ENCODE measurements at places on chromosomes 16 and 17.

DNA sequence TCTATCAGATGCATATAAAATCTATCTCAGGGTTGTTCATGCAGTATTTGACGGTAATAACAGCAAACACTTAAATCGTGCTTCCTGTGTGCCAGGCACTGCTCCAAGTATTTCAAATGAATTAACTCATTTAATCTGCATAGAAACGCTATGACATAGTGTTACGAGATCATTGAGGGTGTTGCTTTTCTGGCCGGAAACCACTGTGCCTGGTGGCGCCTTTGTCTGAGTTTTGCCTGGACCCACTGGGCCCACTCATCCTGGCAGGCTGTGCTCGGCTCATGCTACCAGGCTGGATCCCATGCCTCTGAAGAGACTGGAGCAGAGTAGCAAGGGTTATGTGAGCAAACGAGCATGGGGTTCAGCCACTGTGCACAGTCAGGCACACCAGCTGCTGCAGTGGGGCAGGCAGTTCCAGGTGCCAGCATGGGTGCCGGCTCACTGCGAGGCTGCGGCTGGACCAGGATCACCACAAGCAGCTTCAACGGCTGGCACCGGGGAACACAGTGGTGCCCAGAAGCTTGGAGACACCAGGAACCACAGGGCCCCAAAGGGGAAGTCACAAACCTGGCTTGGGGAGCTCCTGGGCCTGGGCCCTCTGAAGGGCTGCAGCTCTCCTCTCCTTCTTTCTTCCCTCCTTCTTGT lies 45.9 kb upstream of the CLEC19A start:
- no peak for DNase-seq

- DNase-seq = no peak
Measured at GRCh38 chr17:41655611-41656111, 31.3 kb upstream of the KRT17 start.

DNA sequence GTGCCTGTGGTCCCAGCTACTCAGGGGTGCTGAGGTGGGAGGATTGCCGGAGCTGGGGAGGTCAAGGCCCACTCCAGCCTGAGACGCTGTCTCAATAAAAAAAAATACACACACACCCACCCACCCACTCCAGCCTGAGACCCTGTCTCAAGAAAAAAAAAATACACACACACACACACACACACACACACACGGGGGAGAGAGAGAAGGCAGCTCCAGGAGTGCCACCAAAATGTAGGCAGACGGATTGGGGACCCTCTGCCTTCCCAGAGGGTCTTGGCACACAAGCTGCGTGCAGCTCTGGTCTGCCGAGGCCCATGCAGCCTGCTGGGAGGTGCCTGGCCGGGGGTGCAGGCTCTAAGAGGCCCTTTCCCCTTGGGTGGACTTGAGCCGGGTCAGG lies 5.9 kb upstream of the NUDT16L1 start:
- no peak for DNase-seq

DNA sequence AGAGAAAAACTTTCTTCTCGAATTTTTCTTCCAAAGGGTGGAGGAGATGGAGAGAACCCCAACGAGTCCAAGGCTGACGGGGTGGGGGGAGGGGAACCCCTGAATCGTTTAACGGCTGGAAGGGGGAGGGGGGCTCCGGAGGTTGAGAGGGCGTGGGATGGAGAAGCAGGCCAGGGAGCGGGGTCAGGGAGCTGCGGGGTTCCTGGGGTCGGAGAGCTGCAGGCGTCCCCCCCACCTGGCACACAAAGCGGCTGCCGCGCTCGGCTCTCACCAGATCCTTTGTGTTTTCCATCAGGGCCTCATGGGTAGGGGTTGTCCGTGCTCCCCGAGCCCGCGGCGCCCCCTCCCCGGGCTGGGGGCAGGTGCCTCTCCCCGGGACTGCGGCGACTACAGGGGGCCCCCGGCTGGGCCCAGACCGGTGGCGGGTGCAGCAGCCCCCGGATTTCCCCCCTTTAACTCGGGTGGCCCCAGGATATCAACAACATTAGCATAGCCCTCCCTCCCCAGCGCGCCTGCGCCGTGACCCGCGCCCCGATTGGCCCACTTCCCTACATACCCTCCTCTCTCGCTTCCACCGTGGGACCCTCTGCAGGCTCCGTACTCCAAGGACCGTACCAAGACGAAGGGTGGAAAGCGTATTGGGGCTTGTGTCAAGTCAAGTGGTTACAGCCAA lies at the start of gene MBTD1:
Gene MBTD1, minus strand, starts transcription at position 486 of the 673 bp plus-strand sequence. CDS start 34,888 bp downstream, outside the sequence.
- peak; percentile 98 for DNase-seq

GRCh38 chr17:27747462-27748359 lies 52.6 kb downstream of the NOS2 start:
- DNase-seq = no peak

DNA sequence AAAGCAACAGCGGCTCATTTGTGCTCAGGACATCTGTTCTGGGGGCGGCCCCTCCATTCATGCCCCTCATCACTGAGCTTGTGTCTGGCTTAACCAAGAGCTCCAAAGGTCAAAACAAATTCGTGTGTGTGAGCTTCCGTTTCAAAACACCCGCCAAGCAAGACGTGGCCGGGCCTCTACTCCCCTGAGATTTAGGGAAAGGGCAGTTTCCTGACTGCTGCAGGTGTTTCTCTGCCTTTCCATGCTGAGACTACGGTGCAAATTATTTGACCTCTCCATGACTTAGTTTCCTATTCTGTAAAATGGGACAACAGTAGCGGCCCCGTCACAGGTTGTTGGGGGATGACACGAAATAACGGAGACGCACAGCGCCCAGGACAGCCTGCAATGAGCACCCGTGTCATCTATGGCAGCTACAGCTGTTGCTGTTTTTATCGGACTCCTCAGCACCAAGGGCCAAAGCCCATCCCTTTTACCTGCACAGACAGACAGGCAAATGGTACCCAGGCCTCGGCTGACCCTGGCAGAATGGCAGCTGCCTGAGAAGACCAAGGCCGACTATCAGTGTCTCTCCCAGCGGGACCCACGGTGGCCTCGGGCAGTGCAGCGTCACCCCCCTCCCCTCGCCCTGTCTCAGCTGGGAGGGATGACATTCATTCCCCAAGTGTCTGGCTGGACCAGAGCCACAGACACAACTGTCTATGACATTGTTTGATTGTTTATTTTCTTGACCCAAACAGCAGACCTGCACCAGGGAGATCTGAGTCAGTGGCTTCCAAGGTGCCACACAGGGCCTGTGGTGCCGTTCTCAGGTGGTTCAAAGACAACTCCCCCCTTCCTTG lies 50.7 kb upstream of the DOC2B start:
- no peak for DNase-seq

DNA sequence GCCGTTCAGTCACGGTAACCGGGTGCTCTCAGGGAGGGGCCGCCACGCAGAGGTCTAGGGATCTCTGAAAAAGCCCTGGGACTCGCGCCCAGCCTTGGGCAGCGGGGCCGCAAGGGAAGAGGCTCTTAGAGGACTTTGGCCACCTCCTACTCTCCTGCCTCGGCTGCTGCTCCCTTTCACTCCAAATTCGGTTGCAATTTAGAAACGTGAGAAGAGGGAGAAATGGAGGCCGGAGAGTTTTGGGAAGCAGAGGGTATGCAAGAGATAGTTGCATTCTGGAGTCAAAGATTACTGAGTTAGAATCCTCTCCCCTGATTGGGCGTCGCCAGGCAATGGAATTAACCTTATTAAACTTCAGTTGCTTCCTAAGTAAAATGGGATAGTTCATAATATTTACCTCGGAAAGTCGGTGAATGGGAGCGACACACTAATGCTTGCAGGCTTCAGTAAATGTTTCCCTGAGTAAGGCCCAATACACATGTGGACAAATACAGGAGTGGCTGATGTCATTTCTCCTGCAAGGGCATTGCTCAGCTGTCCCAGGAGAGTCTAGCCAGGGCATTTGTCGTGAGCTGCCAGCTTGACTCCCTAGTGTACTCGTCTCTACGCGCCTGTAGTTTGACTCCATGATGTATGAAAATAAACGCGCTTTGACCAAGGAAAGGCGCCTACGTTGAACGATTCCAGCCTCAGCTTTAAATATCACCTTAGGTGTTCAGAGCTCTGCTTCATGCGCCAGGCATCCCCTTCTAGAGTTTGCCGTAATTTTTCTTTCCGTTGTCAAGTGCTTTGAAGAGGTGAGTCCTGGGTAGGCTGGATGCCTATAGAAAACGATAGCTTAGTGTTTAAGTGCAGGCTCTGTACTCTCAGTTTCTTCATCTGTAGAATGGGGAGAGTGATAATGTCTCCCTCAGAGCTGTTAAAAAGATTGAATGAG lies 667 bp downstream of the OGFOD1 start:
- peak; percentile 61 for DNase-seq

DNA sequence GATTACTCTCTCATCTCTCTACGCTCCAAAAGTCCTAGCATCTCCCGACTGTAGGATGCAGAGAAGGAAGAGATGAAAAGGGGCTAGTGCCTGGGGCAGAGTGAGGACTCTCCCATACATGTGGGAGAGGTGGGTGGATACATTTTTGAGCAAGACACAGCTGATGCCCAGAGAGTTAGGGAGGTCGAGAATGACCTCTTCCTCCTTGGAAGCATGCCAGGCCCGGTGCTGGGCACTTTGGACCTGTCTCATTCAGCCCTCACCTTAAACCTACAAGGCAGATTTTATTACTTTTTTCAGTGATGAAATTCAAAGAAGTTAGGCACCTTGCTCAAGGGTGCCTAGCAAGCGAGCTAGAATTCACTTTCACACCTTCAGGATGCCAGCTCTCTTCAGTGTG lies 38.2 kb downstream of the WSCD1 start:
- no peak for DNase-seq

DNA sequence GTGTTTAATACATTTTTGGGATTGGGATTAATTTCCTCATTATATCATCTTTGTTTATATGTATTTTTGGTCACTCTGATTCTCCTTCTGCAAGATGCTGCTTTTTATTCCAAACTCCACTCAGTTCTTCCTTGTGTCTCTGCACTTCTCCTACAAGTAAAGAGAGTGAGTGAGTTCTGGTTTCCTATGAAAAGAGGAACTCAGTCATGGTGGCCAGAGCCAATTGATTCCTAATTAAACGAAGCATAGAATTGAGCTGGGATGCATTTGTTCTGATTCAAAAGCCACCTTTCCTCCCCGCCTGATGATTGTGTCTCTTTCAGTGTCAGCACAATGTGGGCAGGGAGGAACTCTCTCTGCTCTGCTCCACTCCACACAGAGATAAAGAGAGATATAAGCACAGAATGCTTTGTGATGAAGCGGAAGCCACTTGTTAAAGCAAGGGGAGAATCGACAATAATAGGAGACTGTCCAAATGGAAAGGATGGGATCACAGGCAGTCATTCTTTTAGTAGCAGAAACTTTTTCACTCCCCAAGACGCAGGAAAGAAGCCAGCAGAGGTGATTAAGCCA lies 121.3 kb upstream of the GOT2 start:
- no peak for DNase-seq

- DNase-seq = no peak
Measured at GRCh38 chr17:50100921-50101345, 5.8 kb downstream of the PDK2 start.

DNA sequence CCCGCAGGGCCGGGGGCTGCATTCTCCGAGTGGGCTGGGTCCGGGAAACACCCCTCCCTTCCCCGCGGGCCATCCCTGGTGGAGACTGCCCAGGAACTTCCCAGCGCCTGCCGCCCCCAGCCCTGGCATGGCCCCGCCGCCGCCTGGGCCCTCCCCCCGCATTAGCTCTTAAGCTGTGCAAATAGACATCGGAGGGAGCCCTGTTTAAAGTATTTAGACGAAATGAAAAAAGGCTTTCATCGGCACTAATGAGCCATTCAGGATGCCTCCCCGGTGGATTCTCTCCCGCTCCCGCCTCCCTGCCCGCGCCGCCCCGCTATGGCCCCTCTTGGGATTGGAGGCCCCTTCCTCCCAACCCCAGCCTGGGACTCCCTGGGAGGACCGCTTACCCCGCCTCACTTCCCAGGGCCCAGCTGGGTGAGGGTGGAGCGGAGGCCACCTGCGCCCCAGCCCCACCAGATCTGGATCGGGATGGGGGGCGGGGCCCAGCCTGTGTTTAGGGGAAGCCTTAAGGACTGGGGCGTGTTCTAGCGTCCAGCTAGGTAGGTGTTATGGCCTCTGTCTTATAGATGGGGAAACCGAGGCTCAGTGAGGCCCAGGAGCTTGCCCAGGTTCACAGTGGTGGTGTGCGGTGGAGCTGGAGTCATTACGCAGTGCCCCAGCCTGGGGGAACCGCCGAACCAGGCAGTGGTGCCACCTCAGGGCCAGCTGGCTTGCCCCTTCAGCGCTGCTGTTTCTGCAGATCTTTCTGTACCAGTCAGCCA lies 19.7 kb downstream of the SEZ6 start:
- DNase-seq = no peak

Measured in activated effector memory CD4-positive, alpha-beta T cell treated with anti-CD3 and anti-CD28 coated beads, Interleukin-2, amount 50 U/mL, for 16 hours (primary cell).